ENCODE measurements at places on chromosomes 11 and 22.

DNA sequence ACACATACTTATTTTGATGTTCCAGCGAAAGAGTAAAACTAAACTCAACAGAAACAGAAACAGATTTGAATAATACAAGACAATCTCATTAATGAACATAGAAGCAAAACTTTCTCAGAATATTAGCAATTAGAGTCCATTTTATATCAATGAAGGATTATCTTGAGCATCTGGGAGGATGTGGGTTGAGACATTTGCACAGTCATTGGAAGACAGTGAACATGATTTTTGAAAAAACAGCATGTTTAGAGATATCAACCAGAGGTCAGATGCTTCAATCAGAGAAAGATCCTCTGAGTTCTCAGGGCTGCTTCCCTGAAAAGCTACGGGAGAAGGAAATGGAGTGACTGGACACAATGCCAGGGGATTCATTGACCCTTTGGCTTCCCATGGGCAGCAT is 35.9 kb upstream of the VPREB1 start:
- DNase-seq: no peak

DNA sequence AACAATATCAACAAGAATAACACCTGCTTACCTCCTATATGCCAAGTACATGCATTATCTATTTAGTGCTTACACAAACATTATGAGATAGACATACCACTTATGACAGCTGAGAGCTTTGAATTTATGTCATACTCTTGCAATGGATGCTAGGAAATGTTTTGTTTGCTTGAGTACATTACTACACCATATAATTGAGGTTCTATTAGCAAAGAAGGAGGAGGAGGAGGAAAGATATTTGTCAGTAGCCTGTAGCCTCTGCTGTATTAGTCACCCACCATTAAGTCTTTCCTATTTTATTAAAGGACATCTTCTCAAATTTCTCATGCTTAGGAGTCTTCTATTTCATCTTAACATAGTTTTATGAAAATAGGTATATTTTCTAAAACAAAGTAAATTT is 6.4 kb downstream of the ANO5 start:
- no peak for DNase-seq

DNA sequence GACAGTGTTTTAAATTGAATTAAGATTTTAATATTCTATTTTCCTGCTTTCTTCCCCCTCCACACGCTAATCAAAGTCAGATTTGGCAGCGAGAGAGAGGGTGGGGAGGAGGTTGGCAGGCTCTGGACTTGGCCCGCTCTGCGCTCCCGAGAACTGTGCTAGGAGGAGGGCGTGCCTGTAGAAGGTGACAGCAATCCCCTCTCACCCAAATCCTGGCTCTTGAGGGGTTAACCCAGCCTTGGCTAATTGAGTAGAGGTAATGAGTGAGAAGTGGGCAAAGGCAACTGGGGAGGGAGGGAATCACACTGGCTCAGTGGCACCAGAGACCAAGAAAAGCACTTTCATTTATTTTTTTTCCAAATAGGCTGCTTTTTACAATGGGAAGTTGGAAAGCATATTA is 42.2 kb downstream of the BUD13 start:
- DNase-seq: no peak

DNA sequence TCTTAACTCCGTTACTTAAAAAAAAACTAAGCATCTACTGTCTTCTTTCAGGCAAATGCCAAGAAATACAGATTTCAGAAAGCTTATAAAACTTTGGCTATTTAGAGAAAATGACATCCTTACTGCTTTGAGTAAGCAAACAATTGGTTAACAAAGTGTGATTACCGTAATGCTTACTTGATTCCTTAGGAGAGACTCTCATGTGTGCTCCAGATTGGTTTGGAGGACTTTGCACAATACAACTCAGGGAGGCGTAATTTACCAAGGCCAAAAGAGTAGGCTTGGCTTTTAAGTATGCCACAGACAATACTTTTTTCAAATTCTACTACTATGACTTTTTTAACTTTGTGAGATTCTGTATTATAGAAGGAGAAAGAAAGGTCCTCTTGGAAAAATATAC is 76.9 kb upstream of the ALKBH3 start:
- DNase-seq: no peak

- DNase-seq: no peak
Measured at GRCh38 chr11:125778728-125779127, at the start of gene PATE2. PATE2 (minus strand) TSS chr11:125778828; CDS start chr11:125778773, 55 bp downstream.

GRCh38 chr11:75939516-75939915 is 124.5 kb downstream of the UVRAG start:
- DNase-seq: no peak

GRCh38 chr11:46296528-46297448 is 19.3 kb downstream of the CREB3L1 start:
- no peak for DNase-seq

DNA sequence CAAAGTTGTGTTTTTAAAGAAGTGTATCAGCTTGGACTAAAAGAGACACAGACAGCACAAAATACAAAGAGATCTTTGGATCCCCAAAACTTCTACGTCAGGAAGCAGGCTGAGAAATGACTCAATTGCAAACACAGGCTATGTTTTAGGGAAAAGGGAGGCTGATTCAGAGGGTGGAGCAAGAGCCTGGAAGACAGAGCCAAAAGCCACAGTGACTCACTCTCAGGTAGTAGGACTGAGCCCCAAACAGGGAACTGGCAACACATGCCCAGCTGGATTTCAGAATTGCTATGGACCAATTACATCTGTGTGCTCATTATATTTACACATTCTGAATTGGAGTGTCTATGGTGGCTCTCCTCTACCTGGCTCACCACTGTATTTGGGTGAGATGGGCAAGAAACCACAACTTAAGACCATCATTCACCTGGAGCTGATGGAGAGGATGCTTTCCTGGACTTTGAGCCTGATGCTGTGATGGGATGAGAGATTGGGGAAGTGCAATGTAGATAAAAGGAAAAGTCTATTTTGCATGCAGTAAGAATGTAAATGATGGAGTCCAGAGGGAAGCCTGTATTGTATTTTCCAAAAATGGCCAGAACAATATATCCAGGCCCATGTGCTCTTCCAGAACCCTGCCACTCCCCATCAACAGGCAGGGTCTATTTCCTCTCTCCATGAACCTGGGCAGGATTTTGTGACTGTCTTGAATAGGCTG is 20.8 kb upstream of the LINC01488 start:
- DNase-seq: no peak

DNA sequence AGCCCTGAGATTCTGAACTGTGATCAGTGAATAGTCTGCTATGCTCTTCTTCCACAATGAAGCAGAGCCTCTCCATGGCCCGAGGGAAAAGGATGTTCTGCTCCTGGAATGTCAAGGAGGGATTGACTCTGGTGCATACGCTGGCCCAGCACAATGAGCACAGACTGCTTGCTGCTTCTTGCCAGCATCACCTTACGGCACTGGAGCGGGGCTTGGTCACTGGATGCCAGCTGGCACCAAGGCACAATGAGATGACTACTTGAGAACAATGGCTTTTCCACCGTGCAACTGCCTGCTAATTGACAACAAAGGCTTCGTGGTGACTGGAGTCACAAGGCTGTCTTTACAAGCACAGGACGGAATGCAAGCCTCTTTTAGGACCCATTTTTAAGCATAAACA is 139.2 kb downstream of the DSCAML1 start:
- DNase-seq: no peak

DNA sequence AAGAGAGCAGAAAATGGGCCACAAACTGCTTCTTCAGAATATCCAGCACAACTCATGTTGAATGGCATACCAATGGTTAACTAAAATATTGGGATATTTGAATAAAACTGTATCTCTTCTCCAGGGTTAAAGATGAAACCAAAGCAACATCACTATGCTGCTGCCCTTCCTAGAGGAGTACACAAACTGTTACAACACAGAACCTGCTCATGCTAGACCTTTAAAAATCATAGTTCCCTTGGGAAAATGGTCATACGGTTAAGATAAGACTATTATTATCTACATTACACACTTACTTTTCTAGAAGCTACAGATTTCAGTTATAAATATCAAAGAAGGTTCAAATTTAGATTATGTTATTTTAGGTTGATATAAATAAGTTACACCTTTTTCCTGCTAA is 78.6 kb upstream of the TP53AIP1 start:
- no peak for DNase-seq

- DNase-seq: no peak
Measured at GRCh38 chr11:26137651-26138050, 194.3 kb upstream of the ANO3 start.

DNA sequence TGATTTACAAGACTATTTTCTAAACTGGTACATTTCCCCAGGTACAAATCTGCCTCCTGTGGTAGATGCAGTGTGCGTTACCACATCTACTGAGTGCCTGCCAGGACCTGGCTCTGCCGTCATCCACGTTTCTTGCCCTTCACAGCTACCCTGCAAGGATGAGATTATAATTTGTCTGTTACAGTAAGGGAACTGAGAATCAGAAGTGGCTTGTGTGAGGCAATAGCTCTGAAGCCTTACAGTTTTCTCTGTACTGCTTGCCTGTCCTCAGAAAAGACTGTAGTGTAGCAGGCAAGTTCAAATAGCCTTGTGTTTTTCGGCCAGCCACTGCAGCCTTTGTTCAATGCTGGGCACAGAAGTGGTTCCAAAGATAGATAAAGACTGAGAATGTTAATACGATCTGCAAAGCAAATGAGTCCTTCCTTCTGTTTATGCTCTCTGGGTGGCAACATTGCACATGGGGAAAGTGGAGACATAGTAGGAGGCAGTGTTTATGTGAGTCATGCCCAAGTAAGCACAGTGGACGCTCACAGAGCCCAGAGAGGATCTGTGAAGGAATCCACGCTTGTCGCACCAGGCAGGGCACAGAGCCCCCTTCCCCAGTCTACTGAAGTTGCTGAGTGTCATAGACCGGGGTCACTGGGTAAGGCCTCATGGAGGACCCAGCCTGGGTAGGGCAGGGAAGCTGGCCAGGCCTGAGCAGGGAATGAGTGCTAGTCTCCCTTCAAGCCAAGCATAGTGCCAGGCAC is 49.1 kb downstream of the MICAL2 start:
- DNase-seq: no peak

- no peak for DNase-seq
Measured at GRCh38 chr11:62266558-62266957, 3.4 kb upstream of the SCGB2A2 start.

GRCh38 chr11:26558190-26558589 is 13.9 kb downstream of the MUC15 start:
- DNase-seq: no peak

- DNase-seq: no peak
Measured at GRCh38 chr11:85685820-85686459, at the start of gene CCDC89. CCDC89 (minus strand) TSS chr11:85686195; CDS start chr11:85686130, 65 bp downstream.

DNA sequence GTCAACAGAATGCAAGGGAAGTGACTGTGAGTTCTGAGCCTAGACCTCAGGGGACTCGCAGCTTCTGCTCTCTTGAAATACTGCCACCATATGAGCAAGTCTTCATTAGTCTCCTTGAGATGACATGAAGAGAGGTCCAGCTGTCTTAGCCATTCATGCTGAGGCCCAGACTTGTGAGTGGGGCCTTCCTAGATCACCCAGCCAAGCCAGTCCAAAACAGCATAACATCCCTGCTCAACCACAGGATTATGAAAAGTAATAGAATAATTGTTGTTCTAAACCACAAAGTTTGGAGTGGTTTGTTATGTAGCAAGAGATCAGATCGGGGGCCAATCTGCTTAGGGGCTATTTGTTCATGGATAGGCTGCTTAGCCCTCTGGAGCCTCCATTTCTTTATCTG is 54.9 kb upstream of the HTATIP2 start:
- no peak for DNase-seq

- no peak for DNase-seq
Measured at GRCh38 chr11:19646921-19647320, 65.7 kb upstream of the NAV2 start.

GRCh38 chr22:45756558-45756957 is 84.9 kb downstream of the ATXN10 start:
- DNase-seq: no peak

GRCh38 chr11:118281284-118281683 is 17.2 kb upstream of the MPZL2 start:
- DNase-seq: no peak

GRCh38 chr11:63993993-63994392 is 7.8 kb downstream of the OTUB1 start:
- no peak for DNase-seq

GRCh38 chr22:22673099-22673498 is 28.7 kb downstream of the GGTLC2 start:
- no peak for DNase-seq

- no peak for DNase-seq
Measured at GRCh38 chr22:43433451-43434274, 21.8 kb downstream of the MPPED1 start.

GRCh38 chr11:116507016-116507415 is 265.8 kb downstream of the BUD13 start:
- no peak for DNase-seq

- peak; percentile 21 for DNase-seq
Measured at GRCh38 chr11:5624489-5625279, at the start of gene TRIM34. TRIM34 (plus strand) TSS chr11:5625001; CDS start chr11:5632332, 7,331 bp downstream.

GRCh38 chr22:36838119-36839030 is 21.5 kb upstream of the PVALB start:
- DNase-seq: no peak

DNA sequence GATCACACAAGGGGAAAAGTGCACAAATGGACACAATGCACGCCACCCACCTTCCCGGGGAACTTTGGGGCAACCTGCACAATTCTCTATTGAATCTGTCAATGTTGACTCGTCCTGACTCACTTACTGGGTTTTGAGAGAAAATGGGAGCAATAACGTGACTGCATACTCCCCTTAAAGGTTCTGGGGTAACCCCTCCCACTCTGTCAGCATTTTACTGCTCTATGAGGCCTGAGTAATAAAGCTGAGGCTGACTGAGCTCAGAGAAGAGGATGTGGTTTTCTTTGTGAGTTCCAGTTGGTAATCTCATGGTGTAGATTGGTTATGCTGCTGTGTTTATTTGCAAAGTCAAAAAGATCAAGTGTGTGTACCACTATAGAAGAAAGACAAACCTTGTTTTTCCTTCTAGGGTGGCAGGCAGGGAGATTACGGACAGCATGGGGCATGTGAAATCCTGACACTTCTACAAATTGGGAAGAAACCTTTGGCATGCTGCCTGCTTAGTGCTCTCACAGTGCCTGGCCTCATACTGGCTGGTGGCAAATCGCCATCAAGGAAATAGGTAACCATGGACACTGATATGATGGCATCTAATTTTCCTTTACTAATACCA is 16.1 kb upstream of the APOA1 start:
- DNase-seq: peak; percentile 30

DNA sequence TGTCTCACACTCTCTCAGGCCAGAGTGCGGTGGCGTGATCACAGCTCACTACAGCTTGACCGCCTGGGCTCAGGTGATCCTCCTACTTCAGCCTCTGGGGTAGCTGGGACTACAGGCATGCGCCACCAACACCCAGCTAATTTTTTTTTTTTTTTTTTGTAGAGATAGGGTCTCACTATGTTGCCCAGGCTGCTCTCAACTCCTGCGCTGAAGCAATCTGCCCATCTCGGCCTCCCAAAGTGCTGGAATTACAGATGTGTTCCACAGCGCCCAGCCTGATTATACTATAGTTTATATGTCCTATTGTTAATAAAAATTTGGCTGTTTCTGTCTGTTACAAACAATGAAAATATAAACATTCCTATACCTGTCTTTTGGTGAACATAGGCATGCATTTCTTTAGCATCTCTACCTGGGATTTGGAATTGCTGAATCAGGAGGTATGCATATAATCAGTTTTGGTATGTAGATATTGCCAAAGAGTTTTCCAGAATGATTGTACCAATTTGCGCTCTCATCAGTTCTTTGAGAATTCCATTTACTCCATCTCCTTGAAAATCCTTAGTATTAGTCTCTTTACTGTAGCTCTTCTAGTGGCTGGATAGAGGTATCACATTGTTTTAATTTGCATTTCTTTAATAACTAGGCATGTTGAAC is 78.8 kb downstream of the TEAD1 start:
- DNase-seq: no peak

- no peak for DNase-seq
Measured at GRCh38 chr22:19496324-19496630, 16.6 kb downstream of the CDC45 start.

Data from activated T-helper 1 cell treated with anti-CD3 and anti-CD28 coated beads, Interleukin-2, amount 50 U/mL, for 16 hours (primary cell).